Activated CD8-positive, alpha-beta memory T cell treated with anti-CD3 and anti-CD28 coated beads for 4 hours (primary cell): ENCODE measurements at places on chromosomes 11 and 22.

GRCh38 chr22:44964722-44965078 lies 45.1 kb downstream of the PHF21B start:
- no peak for DNase-seq

DNA sequence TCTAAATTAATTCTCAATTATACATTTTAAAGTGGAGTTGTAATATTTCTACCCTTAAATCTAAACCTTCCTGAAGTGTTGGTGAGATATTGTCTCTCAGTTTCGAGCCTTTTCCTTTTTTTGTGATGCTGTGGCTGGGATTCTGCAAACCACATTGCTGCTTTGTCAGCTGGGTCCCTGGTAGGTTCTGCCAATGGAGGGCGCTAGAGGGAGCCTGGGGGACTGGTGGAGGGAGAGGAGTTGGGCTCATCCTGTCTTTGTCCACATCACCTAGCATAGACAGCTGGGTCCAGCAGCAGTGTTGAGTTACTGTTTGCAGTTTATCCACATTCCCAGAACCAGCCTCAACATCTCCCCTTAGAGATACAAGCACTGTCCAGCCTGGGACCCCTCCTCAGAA lies 41.0 kb downstream of the TRAF6 start:
- no peak for DNase-seq

- DNase-seq = no peak
These were observed 69.6 kb downstream of the LARGE1 start for GRCh38 chr22:33850724-33851123.

DNA sequence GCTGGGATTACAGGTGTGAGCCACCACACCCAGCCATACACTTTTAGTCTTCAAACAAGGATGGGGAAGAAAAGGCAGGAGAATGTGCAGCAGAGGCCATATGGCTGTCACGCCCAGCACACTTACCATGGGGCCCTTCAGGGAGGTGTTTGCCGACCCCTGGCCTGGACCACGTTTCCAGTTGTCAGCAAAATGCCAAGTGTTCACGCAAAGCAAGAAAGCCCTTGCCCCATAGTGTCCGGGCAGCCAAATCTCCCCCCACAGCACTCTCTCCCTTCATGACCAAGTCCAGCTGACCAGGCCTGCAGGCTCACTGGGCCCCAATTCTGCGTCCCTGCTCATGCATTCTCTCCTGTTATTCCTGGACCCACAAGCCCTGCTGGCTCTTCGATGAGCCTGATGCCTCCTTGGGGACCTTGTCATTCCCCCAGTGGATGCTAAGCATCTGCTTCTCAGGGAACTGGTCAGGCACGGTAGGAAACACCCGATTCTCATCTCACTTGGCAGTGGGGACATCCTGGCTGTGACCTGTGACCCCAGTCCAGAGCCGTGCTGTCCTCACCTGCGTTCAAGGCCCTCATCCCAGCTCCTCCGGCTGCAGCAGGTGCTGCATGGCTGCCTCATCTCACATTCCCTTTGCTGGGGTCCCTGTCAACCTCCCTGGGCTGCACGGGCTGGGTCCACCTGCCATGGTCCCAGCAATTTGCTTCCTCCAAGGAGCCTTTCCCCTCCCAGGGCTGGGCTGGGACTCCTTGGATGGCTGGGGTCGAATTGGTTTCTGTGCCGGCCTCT lies 96.4 kb downstream of the CTTN start:
- no peak for DNase-seq

- no peak for DNase-seq
These were observed 458.3 kb downstream of the METTL15 start for GRCh38 chr11:28566339-28567089.

GRCh38 chr11:131111775-131112174 lies 195.5 kb upstream of the SNX19 start:
- DNase-seq = no peak

DNA sequence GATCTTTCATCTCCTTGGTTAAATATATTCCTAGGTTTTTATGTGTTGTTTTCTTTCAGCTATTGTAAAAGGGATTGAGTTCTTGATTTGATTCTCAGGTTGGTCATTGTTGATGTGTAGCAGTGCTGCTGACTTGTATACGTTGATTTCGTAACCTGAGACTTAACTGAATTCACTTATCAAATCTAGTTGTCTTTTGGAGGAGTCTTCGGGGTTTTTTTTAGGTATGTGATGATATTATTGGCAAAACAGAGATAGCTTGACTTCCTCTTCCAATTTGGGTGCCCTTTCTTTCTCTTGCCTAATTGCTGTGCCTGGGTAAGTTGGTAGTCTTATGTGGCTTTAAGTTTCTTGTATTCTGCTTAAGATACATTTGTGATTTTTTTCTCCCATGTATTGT lies 52.8 kb downstream of the CBL start:
- no peak for DNase-seq

DNA sequence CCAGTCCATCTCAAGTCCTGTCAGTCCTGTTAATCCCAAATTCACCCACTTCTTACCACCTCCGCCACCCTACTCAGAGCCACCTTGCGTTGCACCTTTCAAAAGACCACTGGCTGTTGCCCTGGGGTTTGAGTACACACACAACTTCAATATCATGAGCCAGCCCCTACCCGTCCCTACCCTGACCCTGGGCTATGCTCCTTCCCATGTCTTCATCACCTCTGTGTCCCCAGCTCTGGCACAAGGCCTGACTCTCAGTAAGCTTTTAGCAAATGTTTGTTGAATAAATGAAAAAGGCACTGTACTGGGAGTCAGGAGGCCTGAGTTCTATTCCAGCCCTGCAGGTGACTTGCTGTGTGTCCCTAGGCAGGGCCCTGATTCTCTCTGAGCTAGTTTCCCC lies 26.5 kb downstream of the OTOG start:
- DNase-seq = no peak

DNA sequence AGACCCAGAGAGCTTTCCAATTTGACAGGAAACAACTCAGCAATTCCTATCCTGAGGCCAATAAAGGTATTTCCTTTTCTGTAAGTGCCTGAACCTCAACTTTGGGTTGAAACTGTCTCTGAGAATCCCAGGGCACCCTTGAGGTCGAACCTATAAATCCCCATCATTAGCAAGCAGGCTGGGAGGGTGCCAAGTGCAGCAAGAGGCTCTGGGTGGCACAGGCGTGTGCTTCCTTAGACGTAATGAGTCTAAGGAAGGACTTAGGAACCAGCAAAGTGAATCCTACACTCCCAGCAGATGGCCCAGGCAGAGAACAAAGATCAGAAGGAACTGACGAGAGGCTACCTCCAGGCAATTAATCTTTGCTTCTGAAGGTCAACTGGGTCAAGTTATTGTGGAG lies 234.3 kb upstream of the NARS2 start:
- no peak for DNase-seq

DNA sequence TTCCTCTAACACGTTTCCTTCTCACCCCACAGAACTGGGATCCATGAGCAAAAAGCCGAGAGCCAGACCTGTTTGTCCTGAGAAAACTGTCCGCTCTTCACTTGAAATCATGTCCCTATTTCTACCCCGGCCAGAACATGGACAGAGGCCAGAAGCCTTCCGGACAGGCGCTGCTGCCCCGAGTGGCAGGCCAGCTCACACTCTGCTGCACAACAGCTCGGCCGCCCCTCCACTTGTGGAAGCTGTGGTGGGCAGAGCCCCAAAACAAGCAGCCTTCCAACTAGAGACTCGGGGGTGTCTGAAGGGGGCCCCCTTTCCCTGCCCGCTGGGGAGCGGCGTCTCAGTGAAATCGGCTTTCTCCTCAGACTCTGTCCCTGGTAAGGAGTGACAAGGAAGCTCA lies 24.0 kb downstream of the CD5 start:
- DNase-seq = no peak

GRCh38 chr11:101096036-101096704 lies 33.4 kb downstream of the PGR start:
- DNase-seq = no peak

- no peak for DNase-seq
These were observed 76.0 kb downstream of the MYEOV start for GRCh38 chr11:69369945-69370344.

GRCh38 chr11:12032968-12033367 lies 24.5 kb upstream of the DKK3 start:
- no peak for DNase-seq

GRCh38 chr11:83648610-83649527 lies 362.7 kb upstream of the CCDC90B start:
- no peak for DNase-seq

GRCh38 chr11:91981995-91982394 lies 242.6 kb upstream of the FAT3 start:
- no peak for DNase-seq

- DNase-seq = no peak
These were observed 47.1 kb upstream of the PRODH start for GRCh38 chr22:18983120-18983651.

DNA sequence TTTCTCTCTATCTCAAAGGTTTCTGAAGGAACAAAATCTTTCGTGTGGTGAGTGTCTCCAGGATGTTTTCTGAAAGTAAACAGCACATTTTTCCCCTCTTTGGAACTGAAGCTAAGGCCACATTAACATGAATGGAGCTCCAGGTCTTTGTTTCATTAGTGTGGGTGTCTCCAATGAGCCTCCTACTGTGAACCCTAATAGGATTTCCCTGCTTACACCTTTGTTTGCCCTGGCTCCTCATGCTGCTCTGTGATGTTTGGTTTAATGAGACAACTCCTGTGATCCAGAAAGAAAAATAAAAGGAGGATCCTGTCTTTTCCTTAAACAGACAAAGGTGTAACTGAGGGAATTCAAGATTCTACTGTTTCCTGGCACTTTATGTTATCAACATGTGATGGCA lies 76.9 kb upstream of the SLC6A5 start:
- DNase-seq = no peak

DNA sequence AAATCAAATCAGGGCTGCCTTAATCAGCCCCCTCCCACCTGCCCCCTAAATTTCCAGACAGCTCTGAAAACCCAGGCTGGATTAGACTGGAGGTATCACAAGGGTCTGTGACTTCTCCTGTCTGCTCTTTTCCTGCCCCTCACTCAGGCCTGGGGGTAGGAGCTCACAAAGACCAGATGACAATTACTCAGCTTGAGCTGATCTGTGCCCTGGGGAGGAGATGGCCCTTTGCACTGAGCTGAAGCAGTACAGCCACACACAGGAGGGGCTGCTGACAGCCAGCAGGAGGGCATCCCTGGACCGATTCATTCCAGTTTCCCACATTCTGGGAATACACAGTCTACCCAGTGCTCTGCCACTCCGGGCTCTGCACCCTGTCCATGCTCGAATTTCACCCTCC lies 4.2 kb downstream of the ABCC8 start:
- no peak for DNase-seq

DNA sequence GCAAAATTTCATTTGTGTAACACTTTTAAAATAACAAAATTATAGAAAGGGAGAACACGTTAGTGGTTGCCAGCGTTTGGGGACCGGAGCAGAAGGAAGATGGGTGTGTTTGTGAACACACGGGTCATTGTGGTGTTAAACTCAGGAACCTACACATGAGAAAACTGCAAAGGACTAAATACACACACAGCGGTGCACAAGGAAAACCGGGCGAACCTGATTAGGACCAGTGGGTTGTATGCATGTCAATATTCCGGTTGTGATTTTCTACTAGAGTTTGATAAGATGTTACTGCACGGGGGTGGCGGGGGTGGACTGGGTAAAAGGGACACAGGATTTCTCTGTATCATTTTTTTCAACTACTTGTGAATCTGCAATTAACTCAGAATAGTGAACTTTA lies 351.2 kb downstream of the OPCML start:
- no peak for DNase-seq

GRCh38 chr11:77151804-77152509 lies 23.9 kb downstream of the MYO7A start:
- peak; percentile 28 for DNase-seq

GRCh38 chr11:93089474-93090102 lies 108.2 kb downstream of the SLC36A4 start:
- DNase-seq = no peak

- DNase-seq = no peak
These were observed 28.1 kb downstream of the ME3 start for GRCh38 chr11:86644291-86644690.

- DNase-seq = no peak
These were observed 40.7 kb downstream of the APOL5 start for GRCh38 chr22:35758394-35758793.

DNA sequence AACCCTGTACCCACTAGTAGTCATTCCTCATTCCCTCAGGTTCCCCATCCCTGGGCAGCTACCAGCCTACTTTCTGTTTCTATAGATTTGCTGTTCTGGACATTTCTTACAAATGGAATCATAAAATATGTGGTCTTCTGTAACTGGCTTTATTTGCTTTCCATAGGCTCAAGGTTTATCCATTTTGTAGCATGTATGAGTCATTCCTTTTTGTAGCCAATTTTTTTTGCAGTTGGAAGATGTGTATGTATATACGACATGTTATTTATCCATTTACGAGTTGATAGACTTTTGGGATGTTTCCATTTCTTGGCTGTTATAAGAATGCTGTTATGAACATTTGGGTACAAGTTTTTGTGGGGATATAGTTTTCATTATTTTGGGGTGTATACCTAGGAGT lies 130.6 kb downstream of the WNT11 start:
- no peak for DNase-seq

DNA sequence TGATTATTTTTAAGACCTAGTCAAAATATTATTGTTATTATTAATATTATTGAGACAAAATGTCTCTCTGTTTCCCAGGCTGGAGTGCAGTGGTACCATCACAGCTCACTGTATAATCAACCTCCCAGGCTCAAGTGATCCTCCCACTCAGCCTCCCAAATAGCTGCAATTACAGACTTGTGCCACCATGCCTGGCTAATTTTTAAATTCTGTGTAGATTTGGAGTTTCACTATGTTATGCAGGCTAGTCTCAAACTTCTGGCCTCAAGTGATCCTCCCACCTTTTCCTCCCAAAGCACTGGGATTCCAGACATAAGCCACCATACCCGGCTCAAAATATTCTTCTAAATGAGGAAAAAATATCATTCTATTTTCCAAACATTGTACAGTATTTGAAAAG lies 37.0 kb downstream of the SLC36A4 start:
- no peak for DNase-seq

GRCh38 chr22:44200855-44201550 lies 20.3 kb downstream of the PARVG start:
- no peak for DNase-seq

DNA sequence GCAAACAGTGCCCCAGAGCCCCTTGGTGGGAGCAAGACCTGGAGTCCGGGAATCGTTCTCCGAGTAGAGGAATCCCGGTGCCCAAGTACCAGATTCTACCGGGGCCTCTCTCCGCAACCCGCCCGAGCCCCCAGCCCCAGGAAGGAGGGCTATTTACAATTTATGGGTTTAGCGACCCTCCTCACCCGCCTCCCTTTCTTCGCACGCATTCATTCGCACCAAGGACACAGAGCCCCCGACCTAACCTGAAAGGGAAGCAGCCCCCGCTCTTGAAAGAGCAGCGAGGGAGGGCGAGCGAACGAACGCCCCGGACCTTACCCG lies 628 bp downstream of the LRP4 start:
- no peak for DNase-seq
